ENCODE measurements at places on chromosomes 12 and 14. TPM values are rescaled to one million over a fixed set of nuclear protein-coding genes. Genes with fewer than 3 reads are reported as not detected.
A peak's percentile ranks its signal among the peaks of the same experiment; 100 is the strongest.

DNA sequence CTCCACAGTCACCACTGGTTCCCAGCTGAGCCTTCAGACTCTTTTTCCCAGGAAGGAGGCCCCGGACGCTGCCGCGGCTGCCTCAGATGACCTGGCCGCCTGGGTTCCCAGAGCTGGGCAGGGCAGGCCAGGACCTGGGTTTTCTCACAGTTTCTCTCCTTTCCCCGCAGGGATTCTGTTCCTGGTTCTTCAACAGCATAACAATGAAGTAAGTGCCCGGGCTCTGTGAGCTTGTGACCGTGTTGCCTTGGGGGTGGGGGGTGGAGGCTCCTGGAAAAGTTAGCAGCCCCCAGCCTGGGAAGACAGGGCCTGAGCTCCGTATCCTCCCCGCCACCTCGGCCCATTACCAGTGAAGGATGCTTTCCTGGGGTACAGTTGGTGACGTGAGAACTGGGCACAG is 43.7 kb downstream of the TMEM63C start:
- DNase-seq, result no peak

DNA sequence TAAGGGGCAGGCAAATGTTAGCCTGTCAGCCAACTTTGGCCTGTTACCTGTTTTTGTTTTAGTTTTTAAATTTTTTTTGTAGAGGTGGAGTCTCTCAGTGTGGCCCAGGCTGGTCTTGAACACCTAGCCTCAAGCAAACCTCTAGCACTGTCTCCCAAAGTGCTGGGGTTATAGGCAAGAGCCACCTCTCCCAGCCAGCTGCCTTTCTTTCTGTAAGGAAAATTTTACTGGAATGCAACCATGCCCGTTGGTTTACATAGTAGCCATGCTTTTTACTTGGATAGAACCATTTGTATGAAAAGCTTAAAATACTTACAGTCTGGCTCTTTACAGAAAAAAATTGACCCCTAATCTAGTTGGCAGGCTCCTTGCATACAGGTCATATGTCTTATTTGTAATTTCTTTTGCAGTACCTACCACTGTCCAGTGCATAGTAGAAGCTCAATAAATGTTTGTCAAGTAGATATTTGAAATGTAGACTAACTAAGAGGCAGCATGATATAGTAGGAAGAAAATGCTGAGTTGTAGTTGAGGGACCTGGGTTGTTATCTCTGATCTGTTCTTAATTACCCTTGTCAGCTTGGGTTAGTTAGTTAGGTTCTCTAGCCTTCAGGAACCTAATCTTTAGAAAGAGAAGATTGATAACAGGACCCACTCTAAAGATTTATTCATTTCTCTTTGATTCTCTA is 4.7 kb downstream of the MDM2 start:
- DNase-seq, result no peak

DNA sequence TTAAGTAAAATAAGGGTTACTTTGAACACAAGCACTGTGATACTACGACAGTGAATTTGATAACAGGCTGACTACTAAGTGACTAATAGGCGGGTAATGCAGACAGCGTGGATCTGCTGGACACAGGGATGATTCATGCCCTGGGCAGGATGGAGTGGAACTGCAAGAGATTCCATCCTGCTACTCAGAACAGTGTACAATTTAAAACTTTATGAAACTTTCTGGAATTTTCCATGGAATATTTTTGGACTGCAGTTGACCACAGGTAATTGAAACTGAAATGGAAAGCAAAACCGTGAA is 46.0 kb downstream of the YEATS4 start:
- peak; percentile 86 for DNase-seq

DNA sequence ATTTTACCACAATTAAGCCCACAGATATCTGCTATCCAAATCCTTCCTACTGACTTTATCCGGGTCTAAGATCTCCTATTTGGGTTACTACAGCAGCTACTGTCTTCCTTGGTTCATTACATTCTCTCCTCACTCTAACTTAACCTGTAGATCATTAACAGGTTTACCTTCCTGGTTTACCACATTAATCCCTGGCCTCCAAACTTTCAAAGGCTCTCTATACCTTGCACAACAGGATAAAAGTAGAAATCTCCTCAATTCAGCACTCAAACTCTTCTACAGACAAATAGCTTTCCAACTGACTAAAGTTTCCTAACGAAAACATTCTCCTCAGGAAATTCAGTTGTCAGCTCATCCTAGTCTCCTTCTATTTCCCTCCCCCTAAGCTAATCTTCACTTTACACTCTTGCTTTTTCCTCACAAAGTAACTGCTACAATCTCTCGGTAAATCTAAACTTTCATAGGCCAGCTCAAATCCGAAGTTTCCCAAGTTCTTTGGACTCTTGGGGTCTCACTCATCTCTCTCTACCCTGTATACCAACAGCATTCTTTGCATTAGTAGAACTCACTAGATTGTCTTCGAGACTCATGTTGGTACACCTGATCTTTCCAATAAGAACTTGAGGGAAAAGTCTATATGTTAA is 2.7 kb downstream of the BTBD7 start:
- no peak for DNase-seq

GRCh38 chr12:131933387-131933786 is 4.3 kb downstream of the PUS1 start:
- DNase-seq, result no peak

GRCh38 chr12:94596596-94596995 is 53.8 kb downstream of the TMCC3 start:
- no peak for DNase-seq

DNA sequence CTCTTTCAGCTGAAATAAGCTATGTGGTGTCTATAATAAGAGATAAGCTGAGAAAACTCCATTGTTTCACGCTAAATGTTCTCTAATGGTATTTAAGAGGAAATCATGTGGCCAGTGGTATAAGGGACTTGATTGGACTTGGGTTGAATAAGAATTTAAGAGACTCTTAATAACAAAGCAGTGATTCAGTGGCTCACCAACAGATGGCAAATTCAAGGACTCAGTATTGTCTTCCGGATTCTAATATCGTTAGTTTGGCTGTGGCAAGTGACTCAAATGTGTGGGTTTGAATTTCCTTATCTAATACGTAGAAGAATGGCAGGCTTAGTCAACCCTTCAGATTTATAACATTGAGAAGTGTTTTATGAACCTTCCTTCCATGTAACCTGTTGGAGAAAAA is 49.1 kb upstream of the KCNH3 start:
- DNase-seq, result peak; percentile 92

DNA sequence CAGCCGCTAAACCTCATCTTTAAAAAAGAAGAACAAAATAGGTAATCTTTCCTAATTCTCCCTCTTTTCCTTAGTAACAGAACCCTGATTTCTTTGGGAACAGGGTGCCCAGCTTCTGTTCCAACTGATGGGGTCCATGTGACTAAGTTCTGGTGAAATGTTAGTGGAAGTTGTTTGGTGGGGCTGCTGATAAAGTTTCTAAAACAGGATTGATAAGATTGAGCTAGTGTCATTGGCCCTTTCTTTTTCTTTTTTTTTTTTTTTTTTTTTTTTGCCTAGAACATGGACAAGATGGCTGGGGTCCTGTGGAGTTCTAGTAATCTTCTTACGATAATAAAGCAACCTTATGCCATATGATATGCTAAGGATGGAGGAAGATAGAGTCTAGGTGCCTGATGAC is 16.2 kb upstream of the TUBA1B start:
- no peak for DNase-seq

DNA sequence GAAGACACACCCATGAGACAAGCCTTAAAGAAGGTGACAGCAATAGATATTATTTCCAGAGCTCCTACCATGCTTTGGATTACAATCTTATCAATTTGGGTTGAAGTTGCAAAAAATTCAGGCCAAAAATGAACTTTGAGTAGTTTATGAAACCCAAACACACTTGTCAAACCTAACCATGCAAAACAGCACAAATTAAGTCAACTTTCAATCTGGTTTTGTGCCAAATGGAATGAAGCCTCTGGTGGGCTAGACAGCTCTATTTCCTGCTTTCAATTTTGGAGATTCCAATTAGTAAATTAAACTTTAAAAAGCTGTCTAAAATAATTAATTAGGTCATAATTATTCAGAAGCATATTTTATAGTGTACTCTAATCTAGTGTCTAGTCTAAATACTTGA is 203.4 kb downstream of the SYT1 start:
- DNase-seq, result no peak

- DNase-seq, result no peak
Observed at GRCh38 chr12:21183721-21184275, 52.8 kb downstream of the SLCO1B1 start.

GRCh38 chr12:27277846-27278260 is 33.8 kb downstream of the STK38L start:
- DNase-seq, result peak; percentile 25

- no peak for DNase-seq
Observed at GRCh38 chr12:118760623-118761022, 220.7 kb upstream of the SRRM4 start.

DNA sequence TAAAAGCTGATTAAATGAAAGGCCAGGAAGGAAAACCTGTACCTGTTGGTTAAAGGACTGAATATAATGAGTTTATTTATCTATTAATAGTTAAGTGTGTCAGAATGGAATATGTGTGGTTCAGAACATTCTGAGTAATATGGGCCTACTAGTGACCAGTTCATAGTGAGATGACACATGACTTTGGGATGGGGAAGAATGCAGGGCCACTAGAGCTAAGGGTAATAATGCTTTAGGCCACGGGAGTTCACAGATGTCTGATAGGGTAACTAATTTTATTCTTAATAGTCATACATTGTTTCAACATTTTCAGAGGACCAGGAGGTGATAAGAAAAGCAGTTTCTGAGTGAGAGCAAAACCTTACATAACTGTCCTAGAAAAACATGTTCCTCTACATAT is 247.8 kb upstream of the OR4E1 start:
- DNase-seq, result no peak

- no peak for DNase-seq
Observed at GRCh38 chr14:88535149-88535548, 19.7 kb downstream of the PTPN21 start.

DNA sequence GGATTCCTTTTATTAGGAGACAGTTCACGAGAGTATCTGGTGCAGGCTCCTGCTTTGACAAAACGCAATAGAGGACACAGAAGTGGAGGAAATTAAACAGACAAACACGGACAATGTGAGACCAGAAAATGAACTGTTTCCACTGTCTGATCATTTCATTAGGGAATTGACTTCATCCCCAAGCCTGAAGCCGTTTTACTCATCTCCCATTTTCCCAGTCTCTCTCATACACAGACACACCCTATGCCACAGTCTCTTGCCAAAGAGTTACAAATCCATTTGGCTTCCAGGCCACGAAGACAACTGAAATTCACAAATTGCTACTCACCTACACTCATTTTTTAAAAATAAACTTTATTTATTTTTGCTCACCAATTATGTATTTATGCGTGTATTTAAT is 1087.8 kb upstream of the TMEM132C start:
- peak; percentile 29 for DNase-seq

- DNase-seq, result no peak
Observed at GRCh38 chr14:50312734-50313054, 570 bp downstream of the DMAC2L start.

DNA sequence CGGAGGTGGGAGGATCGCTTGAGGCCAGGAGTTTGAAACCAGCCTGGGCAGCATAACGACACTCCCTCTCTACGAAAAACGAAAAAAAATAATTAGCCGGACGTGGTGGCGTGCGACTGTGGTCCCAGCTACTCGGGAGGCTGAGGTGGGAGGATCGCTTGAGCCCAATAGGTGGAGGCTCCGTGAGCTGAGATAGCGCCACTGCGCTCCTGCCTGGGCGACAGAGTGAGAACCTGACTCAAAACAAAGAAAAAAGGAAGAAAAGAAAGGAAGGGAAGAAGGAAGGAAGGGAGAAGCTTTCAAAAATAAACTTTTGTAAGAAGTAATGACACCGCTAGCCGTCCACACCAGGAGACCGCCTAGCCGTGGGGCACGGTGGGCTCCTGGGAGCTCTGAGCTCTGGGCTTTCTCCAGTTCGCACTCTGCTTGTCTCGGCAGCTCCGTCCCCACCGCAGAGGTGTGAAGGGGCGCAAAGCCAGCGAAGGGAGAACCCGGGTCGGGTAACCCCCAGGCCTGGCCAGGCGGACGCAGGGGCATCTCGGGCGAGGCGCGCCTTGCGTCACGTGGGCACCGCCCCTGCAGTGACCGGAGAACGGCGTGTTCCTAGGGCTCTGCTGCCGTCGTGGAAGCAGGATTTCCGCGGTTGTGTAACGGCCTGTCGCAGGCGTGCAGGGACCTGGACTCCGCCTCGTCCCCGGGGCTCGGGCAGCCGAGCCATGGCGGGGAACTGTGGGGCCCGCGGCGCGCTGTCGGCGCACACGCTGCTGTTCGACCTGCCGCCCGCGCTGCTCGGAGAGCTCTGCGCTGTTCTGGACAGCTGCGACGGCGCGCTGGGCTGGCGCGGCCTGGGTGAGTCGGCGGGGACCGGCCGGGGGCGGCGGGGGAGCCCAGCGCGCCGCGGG is at the start of gene IRAK3:
Gene IRAK3 (plus strand): TSS at position 631 of the 902 bp plus-strand sequence. CDS start 86 bp downstream, at position 717.
- no peak for DNase-seq

DNA sequence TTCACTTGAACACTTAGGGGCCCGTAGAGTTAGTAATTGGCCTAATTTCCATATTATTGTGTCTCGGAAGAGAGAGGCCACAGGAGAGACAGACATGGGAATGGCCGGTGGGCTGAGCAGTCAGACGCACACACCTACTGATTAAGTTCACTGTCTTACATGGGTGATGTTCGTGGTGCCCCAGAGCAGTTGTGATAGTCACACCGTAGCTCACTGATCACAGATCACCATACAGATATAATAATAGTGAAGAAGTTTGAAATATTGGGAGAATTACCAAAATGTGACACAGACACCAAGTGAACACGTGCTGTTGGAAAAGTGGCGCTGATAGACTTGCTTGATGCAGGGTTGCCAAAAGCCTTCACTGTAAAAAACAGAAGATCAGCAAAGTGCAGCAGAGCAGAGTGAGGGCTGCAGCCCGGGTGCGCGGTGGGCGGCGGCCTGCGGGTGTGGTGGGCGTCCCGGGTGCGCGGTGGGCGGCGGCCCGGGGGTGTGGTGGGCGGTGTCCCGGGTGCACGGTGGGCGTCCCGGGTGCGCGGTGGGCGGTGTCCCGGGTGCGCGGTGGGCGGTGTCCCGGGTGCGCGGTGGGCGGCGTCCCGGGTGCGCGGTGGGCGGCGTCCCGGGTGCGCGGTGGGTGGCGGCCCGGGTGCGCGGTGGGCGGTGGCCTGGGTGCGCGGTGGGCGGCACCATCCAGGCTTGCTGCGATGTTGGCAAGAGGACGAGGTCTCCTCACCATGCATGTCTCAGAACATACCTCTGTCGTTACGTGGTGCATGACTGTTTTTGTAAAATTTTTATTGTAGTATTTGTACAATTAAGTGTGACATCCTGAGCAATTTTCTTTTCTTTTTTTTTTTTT is 34.3 kb upstream of the TEX22 start:
- peak; percentile 54 for DNase-seq

Gene MYO1A
- not detected for total RNA-seq

Gene MYF5
- not detected for total RNA-seq

Gene TRIM9
- total RNA-seq, result 0.07 TPM

Gene MMP17
- 20.1 TPM for total RNA-seq

Gene RACGAP1
- 101 TPM for total RNA-seq

Data from foreskin keratinocyte (primary cell).